ENCODE measurements at places on chromosomes 5 and 9.

GRCh38 chr5:96822686-96823459, 15.1 kb upstream of the ERAP1 start:
- no peak for DNase-seq

DNA sequence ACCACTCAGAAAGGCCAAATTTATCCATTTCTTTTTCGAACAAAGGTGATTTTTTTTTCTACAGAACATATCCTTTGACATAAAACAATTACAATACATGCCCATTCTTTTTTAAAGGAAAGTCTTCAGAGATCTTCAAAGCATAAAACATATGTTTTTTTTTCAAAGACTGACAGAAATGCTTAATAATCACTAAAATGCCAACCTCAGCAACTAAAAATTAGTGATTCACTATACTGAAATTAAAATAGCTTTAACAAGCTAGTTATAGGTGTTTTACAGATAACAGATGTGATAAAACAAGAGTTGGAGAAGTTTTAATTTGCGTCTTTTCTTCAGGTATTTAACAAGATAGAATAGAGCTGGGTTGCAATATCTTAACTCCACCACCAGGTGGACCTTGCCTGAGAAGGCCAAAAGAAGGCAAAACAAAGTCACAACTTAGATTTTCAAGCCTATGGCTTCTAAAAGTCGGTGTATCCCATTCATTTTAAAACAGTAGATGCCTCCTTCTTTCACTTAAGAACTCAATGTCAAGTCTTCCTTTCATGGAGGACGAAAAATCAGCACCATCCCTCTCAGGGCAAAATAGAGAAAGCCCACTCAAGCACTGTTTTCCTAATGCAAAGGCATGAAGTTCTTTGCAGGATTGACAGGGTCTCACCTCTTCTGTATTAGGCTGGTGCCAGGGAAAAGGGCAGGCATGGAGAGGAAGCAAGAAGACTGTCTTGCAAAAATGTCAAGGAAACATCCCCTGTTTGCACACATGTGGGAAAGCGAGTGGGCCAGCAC, 31.1 kb upstream of the CPLX2 start:
- DNase-seq = no peak

GRCh38 chr5:133992429-133993155, 12.2 kb downstream of the VDAC1 start:
- DNase-seq = no peak

DNA sequence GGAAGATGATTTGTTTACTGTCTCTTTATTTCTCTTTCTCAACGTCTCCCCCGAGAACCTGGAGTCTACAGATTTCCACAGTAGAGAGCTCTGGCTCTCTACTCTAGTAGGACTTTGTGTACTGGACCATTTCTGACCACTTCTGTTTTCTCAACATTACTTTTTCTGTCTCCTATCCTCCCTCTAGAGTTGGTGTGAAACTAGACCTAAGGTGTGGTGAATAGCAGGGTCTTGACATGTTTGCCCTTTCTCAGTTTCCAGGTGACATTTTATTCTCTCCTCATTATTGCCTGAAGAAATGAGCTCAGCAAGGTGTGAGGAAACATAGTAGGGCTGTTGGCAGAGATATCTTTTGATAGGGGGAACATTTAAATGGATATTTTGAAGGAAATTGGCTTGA, 62.1 kb upstream of the IL6ST start:
- no peak for DNase-seq

DNA sequence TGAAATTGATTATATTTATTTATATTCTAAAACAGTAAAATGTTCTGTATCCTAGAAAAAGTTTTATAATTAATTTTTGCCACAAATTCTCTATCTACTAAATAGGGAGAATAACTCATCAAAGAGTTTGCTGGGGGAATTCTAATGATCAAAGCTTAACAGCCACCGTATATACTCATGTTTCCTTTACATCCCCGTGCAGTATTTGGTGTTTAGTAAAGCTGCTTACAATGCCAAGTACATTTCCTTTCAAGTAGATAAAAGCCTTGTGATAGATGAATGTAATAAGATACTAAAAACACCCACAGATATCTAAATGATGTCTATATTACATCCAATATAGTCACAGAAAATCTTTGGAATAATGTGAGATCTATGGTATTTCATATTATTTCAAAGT, 312.2 kb downstream of the HCN1 start:
- no peak for DNase-seq

DNA sequence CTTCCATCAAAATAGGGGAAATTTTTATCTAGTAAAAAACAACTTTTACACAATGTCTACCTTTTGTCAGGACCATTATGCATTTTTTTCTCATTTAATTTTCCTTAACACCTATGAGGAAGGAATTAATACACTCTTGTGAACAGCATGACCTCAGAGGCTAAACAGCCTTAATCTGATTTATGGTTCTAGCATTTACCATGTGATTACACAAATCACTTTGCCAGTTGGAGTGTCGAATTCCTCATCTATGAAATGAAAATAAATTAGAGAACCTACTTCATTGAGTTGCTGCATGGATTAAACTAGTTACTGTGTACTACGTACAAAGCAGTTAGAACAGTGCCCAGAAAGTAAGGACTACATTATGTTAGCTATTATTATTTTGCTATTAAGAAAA, 187.7 kb upstream of the MPDZ start:
- no peak for DNase-seq

GRCh38 chr5:168218746-168219145, 72.7 kb upstream of the WWC1 start:
- no peak for DNase-seq

GRCh38 chr9:131708226-131709002, 31.5 kb downstream of the RAPGEF1 start:
- DNase-seq = no peak

DNA sequence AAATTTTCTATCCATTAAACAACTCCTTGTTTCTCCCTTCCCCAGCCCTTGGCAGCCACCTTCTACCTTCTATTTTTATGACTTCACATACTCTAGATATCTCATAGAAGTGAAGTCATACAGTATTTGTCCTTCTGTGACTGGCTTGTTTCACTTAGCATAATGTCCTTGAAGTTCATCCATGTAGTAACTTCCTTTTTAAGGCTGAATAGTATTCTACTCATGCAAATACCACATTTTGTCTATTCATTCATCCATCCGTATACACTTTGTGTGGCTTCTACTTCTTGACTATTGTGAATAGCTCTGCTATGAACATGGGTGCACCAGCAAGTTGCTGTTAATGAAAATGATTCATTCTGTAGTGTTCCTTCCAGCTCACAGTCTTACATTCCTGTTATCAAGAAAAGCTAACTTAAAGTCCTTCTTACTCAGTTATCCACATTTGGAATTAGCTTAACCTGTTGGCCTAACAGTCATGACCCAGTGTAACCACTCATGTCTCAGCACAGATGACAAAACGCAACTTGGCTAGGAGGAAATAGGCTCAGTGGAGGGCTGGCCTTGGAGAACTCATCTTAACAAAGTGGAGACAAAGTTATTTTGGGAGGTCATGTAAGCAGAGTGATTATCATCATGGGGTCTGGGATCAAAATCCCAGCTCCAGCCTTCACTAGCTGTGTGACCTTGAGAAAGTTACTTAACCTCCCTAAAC, 129.7 kb upstream of the MAP3K1 start:
- DNase-seq = no peak

GRCh38 chr5:16665601-16666000, 48.8 kb upstream of the RETREG1 start:
- DNase-seq = no peak

DNA sequence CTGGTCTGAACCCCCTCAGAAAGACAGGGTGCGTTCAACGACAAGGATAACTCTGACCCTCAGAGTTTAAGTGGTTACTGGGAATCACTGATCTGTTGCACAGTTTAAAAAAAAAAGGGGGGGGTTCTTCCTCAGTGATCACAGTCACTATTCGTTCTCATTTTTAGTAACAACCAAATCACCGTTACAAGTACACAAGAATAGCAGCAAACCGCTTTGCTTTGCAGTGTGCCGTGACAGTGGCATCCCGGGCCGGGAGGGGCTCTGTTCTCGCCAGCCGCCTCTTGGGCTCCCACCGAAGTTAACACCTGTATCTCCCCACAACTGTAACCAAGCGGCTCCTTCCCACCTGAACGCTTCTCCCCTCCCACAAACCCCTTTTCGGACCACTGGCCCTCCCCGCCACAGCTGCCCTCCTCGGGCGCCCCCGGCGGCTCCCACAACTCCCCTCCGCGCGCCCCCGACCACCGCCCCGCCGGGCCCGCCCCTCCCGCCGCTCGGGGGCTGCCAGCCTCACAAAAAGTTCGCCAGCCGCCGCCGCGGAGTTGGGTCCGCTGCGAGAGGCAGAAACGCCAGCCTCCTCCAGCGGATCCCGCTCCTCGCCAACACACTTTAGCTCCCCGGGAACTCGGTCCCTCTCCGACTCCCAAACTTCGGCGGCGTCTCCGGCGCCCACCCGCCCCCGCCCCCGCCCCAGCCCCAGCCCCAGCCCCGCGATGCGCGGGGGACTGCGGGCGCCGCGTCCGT, 1.2 kb downstream of the SSBP2 start:
- no peak for DNase-seq

GRCh38 chr9:34430843-34431437, 27.4 kb downstream of the FAM219A start:
- DNase-seq = no peak

- no peak for DNase-seq
These were observed 233.2 kb upstream of the RASEF start for GRCh38 chr9:83296123-83296522.

GRCh38 chr9:8188723-8189407, 389.3 kb upstream of the DMAC1 start:
- DNase-seq = no peak
